ENCODE measurements at places on chromosomes 7 and 10. TPM values are rescaled to one million over a fixed set of nuclear protein-coding genes. Genes with fewer than 3 reads are reported as not detected.

DNA sequence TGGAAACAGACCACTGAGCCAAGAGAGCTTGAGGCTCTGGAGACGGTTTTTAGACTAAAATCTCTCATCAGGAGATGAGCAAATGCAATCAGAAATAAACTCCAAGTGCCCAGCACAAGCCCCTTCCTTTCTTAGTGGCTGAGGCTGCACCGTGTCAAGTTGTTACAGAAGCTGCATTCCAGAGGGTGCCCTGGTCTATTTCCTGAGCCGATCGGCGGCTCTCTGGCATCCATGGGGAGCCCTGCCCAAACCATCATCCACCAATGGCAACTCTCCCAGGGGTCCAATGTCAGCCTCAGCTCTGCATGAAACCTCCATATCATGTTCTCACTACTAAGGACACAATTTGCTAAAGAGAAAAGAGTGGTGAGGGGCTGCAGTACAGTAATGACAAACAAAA, 89.6 kb downstream of the SVIL start:
- no peak for DNase-seq

- no peak for DNase-seq
Observed at GRCh38 chr7:158109364-158110033, 478.1 kb downstream of the PTPRN2 start.

Gene TMEM176B
- not detected for polyA plus RNA-seq

Gene STAM
- 22.0 TPM for polyA plus RNA-seq

- DNase-seq = no peak
Observed at GRCh38 chr7:110257673-110258072, 833.3 kb upstream of the LRRN3 start.

DNA sequence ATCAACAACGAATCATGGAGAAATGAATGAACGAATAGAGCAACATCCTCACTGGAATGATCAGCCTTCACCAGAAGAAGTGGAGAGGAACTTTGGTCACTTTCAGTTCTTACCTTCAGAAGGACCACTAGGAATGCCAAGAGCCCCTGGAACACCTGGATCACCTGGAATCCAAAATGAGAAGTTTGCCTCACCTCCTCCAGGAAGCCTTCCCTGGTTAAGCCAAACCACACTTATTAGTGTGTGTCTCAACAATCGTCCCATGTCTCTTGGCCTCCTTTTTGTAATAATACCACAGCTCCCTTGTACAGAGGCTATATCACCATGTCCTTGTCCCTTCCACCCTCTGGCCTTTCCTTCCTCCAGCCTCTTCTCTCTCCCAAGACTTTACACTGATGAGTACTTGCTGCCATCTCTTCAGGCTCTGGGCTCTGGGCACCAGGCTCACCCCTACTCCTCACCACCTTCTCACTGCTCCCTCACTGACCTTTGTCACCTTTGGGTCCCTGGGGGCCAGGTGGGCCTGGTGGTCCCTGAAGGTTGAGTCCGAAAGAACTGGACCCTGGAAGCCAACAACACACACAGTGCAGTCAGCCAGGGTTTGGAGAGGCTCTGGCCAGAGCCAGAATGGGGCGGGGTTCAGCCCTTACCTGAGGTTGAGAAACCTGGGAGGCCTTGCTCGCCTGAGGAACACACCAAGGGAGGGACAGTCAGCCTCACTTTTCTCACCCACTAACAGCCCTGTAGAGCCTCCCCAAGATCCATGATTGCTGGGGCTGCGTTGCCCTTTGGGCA, 46.5 kb downstream of the COL17A1 start:
- DNase-seq = no peak

Gene AS3MT
- 3.0 TPM for polyA plus RNA-seq

GRCh38 chr10:115093776-115094408, 727 bp downstream of the ATRNL1 start:
- DNase-seq = no peak

DNA sequence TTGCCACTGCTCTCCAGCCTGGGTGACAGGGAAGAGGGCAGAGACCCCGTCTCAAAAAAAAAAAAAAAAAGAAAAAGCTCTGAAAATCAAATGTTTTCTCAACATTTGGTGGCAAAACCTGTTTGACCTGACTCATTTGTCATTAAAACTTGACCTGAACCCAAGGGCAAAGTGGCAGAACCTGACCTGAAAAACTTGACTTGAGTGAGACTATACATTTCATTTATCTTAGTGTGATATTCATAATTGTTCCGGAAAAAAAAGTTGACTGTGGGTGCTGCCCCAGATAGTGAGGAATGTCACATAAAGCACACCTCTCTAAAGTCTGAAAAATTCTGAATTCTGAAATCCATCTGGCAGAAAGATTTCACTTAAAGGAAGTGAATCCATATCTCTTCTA, 2.3 kb upstream of the TAX1BP1 start:
- no peak for DNase-seq

DNA sequence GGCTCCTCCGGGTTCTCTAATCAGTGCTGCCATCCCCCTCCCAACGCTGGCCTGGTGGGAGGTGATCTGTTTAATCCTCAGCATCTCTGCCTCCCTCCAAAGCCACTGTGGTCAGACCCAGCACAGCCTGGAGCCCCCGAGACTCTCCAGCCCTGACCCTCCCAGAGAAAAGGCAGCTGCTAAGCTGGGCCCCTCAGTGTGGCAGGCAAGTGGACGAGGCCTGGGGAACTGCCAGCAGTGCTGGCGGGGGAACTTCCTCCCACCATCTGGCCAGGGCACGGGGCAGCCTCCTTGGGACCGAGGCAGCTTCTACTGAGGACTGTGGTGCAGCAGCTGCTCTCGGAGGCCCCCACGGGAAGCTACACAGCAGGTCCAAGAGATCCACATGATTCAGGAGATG, 51.1 kb downstream of the DPYSL4 start:
- DNase-seq = no peak

DNA sequence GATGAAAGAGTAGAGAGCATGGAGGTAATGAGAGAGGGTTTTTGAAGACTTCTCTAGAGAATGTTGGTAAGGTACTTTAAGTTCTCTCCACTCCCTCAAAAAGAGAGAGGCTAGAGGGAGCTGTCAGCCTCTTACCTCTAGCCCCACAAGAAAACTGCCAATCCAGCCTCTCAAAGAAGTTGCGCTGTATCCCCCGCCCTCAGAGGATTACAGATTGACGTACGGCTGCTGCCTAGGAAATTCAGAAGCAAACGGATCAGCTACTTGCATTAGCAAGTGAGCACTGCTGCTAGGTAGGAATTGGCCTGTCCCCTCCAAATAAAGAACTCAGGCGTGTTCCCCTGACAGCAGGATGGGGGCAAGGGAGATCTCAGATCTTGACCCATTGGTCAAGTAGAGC, 34.2 kb downstream of the TYW1B start:
- no peak for DNase-seq

GRCh38 chr7:57415326-57415725, 34.7 kb upstream of the ZNF716 start:
- no peak for DNase-seq

DNA sequence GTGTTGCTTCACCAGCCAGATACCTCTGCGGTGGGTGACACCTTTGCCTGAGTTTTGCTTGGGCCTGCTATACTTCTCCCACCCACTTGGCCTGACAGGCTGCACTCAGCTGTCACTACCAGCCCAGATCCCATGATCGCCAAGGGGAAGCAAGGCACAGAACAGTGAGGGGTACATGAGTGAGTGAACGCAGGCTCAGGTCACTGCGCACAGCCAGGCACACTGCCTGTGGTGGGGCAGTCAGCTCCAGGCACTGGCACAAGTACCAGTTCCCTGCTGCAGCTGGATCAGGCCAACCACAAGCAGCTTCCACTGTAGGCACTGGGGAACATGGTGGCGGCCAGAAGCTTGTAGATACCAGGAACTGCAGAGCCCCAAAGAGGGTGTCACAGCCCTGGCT, 441.9 kb upstream of the GRM3 start:
- no peak for DNase-seq

GRCh38 chr7:16431646-16432424, 10.5 kb upstream of the CRPPA start:
- DNase-seq = no peak

- DNase-seq = no peak
Observed at GRCh38 chr10:85927952-85928665, 438.5 kb downstream of the GRID1 start.

Gene PHTF2
- 27.8 TPM for polyA plus RNA-seq

GRCh38 chr7:128000048-128000447, 31.2 kb downstream of the LRRC4 start:
- DNase-seq = no peak

GRCh38 chr7:129774359-129774758, 162.8 kb downstream of the NRF1 start:
- no peak for DNase-seq

Gene ZNF655
- polyA plus RNA-seq = 47.2 TPM

DNA sequence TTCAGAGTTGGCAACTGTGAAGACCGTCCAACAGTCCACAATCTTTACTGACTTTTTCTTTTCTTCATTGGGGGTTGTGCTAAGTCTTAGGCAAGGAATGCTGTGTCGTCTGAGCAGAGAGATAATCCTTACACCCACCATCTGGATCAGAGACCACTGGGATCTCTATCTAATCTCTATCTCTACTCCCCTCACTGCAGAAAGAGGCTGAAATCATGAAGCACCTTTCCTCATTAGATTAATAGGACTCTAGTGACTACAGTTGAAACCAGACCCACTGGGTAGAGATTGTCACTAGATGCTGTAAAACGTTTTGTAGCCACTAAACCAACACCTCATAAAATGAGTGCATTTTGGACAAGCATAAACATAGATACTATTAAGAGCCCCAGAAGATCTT, 387.4 kb upstream of the CELF2 start:
- DNase-seq = no peak

Gene FBXO24
- polyA plus RNA-seq = 0.40 TPM

- DNase-seq = no peak
Observed at GRCh38 chr7:116515584-116515983, 9.3 kb upstream of the CAV1 start.

- DNase-seq = peak; percentile 47
Observed at GRCh38 chr7:131625817-131626372, 69.5 kb upstream of the PODXL start.

- DNase-seq = no peak
Observed at GRCh38 chr10:26318672-26319071, 102.1 kb downstream of the GAD2 start.

Gene PDK4
- polyA plus RNA-seq = 0.18 TPM

DNA sequence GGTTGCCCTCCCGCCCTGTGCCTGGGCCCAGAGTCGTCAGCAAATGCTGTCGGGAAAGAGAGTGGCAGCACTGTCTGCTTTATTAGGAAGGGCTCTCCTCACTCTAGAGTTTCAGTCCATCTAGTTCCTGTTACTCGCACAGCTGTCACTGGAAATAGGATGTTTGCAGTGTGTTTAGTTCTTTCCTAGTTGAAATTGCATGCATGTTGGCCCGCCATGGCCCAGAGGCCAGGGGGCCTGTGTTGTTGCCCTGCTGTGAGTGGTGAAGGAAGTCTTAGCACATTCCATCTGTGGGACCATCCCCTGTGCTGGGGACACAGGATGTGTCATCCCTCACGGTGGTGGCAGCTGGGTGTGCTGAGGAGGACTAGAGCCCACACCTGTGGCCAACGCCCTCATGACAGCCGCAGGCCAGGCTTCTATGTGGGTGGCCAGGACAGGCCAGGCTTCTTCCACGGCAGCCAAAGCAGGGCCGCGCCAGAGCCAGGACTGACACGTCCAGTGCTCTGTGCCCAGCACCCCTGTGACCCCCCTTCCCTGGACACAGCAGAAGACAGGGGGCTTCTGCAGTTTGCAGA, 45.4 kb downstream of the ZNF467 start:
- no peak for DNase-seq

Gene FAM13C
- polyA plus RNA-seq = not detected

DNA sequence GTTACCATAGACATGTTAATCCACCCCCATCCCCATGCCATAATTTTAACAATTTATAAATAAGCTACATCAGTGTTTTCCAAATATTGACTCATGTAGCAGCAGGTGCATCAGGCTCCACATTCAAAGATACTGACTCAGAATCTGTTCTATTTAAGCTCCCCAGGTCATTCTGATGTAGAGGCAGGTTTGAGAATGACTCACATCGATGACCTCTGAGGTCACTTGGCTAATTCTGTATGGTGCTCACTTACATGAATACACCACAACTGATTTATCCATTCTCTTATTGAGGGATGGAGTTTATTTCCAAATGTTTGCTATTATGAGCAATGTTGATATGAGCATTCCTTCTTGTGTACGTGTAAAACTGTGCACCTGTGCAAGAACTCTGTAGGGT, 1159.0 kb downstream of the TYW1 start:
- DNase-seq = no peak

- DNase-seq = no peak
Observed at GRCh38 chr7:149070372-149071125, 20.0 kb downstream of the ZNF786 start.

DNA sequence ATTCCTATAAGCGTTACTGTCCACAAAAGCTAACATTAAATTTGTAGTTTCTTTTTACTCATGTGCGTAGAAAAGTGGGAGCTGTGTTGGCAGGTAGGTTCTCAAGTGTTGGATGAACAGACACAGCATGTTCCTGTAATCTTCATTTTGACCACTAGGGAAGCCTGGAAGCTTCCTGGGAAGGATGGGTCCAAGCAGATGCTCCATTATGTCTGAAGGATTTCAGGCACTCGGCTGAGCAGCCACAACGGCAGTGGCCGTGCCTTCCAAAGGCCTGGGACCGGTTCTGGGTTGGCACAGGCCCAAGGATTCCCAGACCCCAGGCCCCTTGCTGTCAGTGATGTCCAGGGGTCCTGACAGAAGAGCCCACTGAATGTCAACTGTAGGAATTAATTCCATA, 386.3 kb downstream of the TNS3 start:
- no peak for DNase-seq

- DNase-seq = no peak
Observed at GRCh38 chr10:34769899-34770298, 45.2 kb downstream of the PARD3 start.

DNA sequence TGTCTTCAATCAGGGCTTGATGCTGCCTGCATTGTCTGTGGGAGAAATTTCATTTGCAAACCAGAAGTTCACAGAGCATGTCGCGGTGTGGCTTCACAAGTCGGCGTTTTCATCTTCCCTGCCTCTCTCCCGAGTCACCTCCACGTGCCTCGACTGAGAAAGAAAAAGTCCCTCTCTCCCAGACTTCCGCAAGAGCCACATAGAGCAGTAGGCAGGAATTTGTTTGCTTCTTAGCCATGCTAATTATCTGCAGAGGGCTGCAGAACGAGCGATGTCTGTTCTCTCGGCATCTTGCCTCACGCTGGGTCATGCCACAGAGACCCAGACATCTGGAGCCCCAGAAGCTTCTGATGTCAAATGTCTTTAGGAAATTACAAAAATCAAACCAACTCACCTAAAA, 272.2 kb downstream of the TCF7L2 start:
- DNase-seq = no peak

- no peak for DNase-seq
Observed at GRCh38 chr10:118768041-118768919, 13.5 kb upstream of the CACUL1 start.

Gene ZNF239
- polyA plus RNA-seq = 5.8 TPM

DNA sequence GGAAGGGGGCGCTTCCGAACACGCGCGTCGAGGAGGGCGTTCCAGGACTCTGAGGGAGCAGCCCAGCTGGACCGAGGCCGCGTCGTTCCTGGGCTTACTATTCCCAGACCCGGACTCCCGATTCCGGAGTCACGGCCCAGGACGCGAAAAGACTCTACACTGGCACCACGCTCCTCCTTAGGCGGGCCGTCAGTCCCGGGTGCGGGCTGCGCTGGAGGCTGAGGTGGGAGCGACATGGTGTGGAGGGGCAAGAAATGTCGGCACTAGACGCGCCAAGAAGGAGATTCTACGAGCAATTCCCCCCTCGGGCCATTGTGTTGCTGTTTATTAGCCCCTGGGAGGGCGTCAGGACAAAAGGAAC, 584 bp upstream of the RUNDC3B start:
- DNase-seq = no peak
